ENCODE measurements at places on chromosomes 16 and 17. TPM values are rescaled to one million over a fixed set of nuclear protein-coding genes. Genes with fewer than 3 reads are reported as not detected.
A peak's percentile ranks its signal among the peaks of the same experiment; 100 is the strongest.

DNA sequence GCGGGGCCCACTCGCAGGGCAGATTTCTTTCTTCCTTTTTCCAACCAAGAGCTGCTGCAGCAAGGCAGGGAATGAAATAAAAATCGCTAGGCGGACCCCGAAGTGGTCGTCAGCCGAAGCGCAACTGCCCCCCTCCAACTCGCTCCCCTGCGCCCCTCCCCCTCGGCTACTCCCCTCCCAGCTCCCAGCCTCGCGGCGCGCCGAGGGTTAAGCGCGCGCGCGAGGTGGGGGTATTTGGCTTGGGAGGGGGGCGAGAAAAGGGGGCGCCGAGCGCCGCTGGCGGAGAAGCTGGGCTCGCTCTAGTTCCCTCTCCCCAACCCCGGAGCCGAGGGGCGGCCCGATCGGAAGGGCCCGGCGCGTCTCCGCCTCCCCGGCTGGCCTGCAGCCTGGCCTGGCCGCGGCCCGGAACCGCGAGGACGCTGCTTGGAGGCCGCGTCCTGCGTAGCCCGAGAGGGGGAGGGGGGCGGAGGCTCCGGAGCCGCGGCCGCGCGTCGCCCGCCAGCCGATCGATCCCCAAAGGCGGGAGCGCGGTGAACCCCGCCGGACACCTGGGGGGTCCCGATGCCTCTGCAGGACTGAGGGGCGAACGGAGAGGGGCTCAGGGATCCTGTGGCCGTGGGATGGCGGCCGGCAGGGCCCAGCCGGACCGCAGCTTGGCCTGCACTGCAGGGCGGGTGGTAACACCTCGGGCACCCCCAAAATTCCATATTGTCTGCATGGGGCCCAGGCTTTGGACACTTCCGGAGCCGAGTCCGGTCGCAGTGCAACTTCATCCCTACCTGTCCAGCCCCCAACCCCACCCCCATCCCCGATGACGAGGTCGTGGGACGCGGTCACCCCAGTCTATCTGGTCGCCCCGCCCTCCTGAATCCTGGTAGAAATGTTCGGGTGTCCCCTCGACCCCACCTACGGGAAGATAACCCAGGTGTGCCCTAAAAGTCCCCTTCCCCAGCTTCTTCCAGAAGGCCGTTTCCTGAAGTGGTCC, 4.9 kb upstream of the CBX4 start:
- peak; percentile 81 for DNase-seq

DNA sequence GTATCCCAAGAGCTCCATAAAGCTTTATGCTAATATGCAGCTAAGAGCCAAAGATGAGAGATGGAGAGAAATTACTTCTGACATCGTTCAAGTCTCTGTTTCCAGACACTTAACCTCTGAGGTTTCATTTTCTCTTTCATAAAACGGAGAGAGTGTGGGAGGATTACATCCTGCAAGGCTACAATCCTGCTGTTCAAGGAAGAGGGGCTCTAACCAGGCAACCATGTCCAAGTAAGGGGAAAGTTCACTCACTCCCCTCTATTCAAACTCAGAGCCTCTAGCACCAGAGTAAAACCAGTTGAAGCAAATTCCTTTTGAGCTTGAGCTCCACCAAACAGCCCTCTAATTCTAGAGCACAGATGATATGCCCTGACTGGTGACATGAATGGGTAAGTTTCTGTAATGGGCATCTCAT, 397.4 kb downstream of the NPIPA8 start:
- no peak for DNase-seq

DNA sequence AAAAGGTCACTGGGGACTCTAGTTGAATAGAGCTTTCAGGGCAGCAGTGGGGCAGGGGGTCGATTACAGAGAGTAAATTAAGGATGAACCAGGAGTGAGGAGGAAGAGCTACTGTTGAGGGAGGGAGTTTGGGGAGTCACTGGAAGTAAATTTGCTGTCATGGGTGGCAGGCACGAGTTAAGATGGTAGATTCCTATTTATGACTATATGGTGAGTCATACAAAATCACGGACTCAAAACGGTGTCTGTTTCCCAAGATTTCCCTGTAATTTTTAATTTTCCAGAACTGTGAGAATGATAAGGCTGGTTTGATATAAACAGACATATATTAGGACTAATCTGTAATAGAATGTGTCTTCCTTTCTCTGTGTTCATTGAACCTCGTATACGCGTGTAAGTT, 287.6 kb upstream of the GOT2 start:
- DNase-seq: no peak

GRCh38 chr17:77831474-77832179, 126.9 kb upstream of the TNRC6C start:
- no peak for DNase-seq

- DNase-seq: no peak
Observed at GRCh38 chr17:64152428-64153125, 22.6 kb upstream of the ERN1 start.

- no peak for DNase-seq
Observed at GRCh38 chr17:48441231-48441711, 11.3 kb upstream of the SKAP1 start.

DNA sequence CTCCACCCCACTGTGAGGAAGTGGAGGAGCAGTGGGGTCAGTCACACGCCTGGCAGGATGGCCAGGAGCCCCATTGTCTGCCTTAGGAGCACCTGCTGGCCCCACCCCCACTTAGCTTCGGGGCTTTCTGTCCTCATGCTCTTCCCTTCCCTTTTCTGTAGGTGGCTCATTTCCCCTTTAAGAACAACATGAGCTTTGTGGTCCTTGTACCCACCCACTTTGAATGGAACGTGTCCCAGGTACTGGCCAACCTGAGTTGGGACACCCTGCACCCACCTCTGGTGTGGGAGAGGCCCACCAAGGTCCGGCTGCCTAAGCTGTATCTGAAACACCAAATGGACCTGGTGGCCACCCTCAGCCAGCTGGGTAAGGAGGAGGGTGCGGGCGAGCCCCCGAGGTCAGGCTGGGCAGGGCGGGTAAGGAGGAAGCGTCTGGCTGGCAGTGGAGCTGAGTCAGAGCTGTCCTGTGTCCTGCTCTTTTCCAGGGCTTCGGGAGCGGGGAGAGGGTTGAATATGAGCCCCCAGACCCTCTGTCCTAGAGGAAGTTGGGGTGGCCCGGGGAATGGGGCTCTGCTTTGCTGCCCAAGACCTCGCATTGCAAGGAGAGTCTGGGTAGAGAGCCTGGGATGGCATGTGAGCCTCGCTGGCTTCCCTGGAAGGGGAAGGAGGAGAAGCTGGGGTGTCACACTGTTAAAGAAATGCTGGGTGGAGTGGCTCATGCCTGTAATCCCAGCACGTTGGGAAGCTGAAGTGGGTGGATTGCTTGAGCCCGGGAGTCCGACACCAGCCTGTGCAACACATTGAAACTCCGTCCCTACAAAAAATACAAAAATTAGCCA, 9.2 kb upstream of the SERPINF1 start:
- DNase-seq: no peak

- no peak for DNase-seq
Observed at GRCh38 chr16:8310323-8310722, 280.0 kb downstream of the TMEM114 start.

DNA sequence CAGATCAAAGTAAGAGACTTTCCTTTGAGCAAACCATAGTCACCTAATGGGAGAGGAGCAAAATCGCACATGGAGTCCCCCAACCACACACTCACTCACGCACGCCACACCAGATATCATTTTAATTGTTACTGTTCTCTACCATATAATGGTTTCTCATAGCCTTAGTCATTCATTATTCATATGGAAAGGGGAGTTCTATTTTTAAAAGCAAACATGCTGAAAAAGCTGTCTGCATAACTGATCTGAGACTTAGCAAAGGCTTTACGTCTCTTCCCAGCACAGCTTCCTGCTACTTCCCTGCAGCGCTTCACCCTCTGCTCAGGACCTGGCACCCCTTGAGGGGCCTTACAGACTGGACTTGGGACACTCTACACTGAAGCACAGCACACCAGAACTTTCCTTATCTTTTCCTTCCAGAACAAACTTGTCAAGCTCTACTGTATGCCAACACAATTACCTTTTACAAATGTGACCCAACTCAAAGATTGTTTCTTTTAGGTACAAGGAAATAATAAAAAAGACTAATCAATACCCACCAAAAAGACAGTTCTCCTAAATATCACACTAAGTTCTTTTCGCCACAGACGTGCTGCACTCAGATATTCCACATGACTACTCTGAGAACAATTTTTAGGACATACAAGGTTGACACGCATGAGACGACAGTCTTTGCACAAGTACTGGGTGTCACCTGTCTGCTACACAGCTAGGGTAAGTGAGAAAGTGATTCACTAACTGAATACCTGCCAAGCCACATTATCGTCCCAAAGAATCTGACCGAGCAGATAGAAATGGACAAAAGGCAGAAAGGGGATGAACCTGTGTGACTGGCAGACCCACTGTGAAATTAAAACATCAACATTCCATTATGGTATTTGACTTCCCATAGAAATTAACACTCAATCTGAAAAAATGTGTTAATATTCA, 21.5 kb downstream of the SRP68 start:
- no peak for DNase-seq

DNA sequence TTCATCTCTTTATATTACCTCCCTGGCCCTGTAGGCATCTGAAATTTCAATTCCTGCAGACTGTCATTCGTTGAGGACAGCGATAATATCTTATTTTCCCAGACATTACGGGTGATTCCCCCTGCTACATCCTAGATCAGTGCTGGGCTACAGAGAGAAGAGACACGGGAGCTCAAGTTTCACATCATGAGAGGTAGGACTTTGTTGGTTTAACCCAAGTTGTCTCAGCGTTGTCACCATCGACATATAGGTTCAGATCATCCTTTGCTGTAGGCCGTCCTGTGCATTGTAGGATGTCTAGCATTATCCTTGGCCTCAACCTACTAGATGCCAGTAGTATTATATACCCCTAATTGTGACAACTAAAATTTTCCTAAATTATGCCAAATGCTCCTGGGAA, 19.3 kb downstream of the MT1X start:
- no peak for DNase-seq

DNA sequence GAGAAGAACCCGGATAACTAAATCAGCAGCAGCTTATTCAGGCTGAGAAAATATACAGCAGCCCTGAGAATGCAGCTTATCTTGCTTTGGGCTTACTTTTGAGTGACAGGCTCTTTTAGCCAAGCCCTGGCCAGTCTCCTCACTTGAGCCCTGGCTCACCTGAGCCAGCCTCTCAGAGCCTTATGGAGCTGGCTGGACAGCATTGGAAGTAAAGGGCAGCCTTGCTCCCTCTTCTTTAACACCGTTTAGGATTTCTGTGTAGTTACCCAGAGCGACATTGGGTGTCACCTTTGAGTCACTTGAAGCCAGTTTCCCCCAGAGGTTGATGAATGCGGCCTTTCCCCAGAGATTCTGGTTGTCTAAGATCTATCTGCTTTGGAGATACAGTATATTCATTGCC, 7.7 kb upstream of the NPIPB2 start:
- peak; percentile 23 for DNase-seq

- no peak for DNase-seq
Observed at GRCh38 chr17:34301986-34302385, 16.4 kb downstream of the CCL11 start.

- DNase-seq: no peak
Observed at GRCh38 chr16:76784530-76784929, 406.5 kb upstream of the MON1B start.

DNA sequence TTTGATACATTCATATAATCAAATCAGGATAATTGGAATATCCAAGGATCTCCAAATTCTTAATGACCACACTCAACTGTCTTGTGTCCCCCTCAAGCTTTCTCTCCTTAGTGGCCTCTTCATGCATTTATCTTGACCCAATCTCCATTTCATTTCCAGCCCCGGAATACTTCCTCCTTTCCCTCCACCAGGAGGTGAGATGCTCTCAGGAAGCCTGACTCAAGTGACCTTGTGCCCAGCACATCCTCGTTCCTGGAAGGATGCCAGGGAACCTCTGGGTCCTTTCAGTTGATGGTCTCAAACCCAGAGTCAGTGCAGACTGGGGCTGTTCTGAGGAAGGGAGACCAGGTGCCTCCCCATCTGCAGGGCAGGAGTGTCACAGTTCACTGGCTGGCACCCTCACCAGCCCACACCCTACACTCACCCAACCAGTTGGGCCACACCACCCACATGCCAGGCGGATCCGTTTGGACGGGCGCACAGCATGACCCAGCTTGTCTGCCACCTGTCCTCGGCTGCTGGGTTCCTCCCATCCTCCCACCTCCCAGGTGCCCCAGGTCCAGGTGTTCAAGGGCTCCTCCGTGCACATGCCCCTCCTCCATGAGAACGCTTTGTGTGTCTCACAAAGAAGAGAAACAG, 14.0 kb upstream of the EMP2 start:
- no peak for DNase-seq

DNA sequence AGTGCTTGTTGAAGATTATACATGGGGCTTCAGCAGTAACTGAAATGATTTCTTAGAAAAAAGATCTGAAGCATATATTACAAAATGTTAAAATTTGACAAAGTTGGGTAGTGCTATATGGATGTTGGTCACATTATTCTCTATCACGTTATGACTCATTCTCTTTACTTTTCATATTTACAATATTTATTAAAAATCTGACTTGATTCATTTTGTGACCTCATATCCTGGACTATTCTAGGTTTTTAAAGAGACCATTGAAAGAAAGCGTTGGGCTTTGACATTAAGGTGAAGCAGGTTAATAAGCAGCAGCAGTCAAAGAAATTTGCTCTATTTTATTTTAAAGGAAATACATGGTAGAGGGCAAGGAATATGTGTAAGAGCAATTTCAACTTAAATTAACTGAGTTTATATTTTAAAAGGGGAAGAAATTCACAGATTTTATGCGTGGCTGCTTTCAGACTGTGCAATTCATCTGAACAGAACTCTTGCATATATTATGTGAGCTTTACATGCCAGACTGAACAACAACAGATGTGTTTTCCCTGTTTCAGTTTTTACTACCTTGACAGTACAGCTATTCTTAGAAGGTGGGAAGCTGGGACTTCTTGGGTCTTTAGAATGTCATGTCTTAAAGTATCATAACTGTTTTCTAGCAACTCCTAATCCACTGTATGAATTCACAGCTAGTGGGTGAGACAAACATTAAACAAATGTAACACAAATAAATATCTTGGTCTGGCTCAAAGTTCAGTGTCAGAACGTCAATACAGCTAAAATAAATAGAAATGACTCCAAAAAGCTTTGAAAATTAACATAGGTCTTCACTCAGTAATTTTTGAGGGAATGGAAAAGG, 10.4 kb upstream of the FAM20A start:
- DNase-seq: no peak

GRCh38 chr17:22460461-22461063, 768.2 kb downstream of the KCNJ18 start:
- no peak for DNase-seq

ADAMTS18 gene
- polyA plus RNA-seq: 2.9 TPM

ASGR2 gene
- 0.86 TPM for polyA plus RNA-seq

KRT25 gene
- not detected for polyA plus RNA-seq

TAC4 gene
- 0.69 TPM for polyA plus RNA-seq

SERPINF2 gene
- polyA plus RNA-seq: 2.5 TPM

KRT26 gene
- not detected for polyA plus RNA-seq

FAHD1 gene
- polyA plus RNA-seq: 16.8 TPM
